CD4-positive, alpha-beta T cell treated with Interleukin-17A for 1 hour (primary cell): ENCODE measurements at places on chromosomes 12 and 14.

GRCh38 chr14:21066882-21067502, 3.1 kb upstream of the ARHGEF40 start:
- peak; percentile 37 for DNase-seq

- DNase-seq = no peak
Measured at GRCh38 chr12:62749586-62749985, 185.4 kb downstream of the PPM1H start.

DNA sequence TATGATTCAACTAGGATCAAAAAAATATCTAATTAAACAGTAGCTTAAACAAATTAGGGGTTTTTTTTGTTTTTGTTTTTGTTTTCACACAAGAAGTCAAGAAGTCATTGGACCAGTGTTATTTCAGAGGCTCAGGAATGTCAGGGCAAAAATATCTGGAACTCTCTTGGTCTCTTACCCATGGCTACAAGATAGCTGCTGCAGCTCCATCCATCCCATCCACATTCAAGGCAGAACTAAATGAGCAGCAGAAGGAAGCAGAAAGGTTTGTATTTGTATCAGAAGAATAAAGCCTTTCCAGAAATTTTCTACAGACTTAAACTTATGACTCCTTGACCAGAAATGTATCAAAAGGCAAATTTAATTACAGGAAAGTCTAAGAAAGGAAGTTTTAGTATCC, 33.8 kb upstream of the BCL2L14 start:
- DNase-seq = no peak

GRCh38 chr14:96239711-96240141, 16.3 kb upstream of the BDKRB1 start:
- no peak for DNase-seq

DNA sequence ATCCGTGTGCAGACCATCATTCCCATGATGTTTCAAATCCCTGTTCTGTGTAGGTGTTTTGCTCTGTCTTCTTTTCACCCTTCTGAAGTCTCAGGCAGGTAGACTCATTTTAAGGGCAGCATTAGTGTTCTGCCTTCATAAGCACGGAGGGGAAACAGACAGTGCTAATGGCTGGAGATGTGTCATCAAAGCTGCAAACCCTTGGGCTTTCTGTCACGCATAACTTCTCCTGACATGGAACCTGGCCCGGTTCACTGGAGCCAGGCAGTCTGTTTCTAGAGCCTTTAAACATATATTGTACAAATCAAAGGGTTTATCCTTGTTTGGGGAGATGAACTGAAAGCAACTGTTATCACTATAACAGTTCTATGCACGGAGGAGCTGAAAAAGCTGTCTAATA, 141.4 kb downstream of the TMEM132D start:
- no peak for DNase-seq

DNA sequence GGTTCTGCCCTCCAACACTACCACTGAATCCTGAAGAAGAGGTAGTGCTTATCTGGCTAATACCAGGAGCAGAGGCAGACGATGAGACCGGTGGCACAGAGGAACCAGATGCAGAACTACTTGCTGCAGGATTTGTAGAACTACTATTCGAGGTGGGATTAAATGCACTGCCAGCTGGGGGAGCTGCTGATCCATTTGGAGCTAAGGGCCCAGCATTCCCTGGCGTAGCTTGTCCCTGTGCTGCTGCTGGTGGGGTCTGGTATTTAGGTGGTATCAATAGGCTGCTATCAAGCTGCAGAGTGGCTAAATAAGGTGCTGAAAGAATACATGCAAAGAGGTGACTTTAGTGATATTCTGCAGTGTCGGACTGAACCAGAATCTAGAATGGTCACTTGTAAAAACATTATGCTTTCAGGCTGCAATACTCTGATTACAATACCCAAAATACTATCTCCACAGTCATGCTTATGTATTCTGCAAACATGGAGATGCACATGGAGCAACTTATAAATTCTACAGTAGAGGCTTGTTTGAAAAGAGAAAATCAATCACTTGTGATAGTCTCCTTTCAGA, 294.2 kb downstream of the MED13L start:
- no peak for DNase-seq

- peak; percentile 63 for DNase-seq
Measured at GRCh38 chr14:74495356-74495755, 1.8 kb downstream of the ISCA2 start.

DNA sequence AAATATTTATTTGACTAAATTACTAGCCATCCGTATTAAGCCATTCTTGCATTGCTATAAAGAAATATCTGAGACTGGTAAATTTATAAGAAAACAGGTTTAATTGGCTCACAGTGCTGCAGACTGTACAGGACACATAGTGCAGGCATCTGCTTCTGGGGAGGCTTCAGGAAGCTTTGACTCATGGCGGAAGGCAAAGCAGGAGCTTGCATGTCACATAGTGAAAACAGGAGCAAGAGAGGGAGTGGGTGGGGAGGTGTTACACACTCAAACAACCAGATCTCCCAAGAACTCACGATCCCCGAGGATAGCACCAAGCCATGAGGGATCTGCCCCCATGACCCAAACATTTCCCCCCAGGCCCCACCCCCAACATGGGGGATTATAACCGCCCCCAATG, 26.7 kb upstream of the RAB21 start:
- DNase-seq = no peak

- DNase-seq = no peak
Measured at GRCh38 chr12:25182765-25183164, 12.2 kb downstream of the DNAI7 start.

- peak; percentile 90 for DNase-seq
Measured at GRCh38 chr12:121296618-121297434, at the start of gene CAMKK2. Gene CAMKK2 (minus strand): TSS chr12:121296709. CDS start chr12:121274526, 22,183 bp downstream.

DNA sequence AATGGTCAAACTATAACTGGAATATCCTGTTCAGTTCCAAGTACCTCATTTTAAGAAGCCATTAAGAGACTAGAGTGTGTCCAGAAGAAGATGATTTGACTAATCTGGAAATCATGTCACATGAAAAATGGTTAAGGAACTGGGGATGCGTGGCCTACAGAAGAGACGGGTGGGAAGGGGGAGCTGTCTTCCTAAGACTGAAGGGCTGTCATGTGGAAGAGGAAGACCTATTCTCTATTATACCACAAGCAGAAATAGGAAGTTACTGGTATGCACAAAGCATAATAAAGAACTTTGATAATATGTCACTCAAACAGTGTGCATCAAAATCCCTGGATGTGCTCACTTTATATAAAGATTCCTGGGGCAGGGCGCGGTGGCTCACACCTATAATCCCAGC, 50.3 kb downstream of the HECTD4 start:
- no peak for DNase-seq

GRCh38 chr14:90228478-90228877, 27.9 kb upstream of the PSMC1 start:
- DNase-seq = no peak

GRCh38 chr12:80749456-80749855, 32.7 kb downstream of the MYF5 start:
- no peak for DNase-seq

DNA sequence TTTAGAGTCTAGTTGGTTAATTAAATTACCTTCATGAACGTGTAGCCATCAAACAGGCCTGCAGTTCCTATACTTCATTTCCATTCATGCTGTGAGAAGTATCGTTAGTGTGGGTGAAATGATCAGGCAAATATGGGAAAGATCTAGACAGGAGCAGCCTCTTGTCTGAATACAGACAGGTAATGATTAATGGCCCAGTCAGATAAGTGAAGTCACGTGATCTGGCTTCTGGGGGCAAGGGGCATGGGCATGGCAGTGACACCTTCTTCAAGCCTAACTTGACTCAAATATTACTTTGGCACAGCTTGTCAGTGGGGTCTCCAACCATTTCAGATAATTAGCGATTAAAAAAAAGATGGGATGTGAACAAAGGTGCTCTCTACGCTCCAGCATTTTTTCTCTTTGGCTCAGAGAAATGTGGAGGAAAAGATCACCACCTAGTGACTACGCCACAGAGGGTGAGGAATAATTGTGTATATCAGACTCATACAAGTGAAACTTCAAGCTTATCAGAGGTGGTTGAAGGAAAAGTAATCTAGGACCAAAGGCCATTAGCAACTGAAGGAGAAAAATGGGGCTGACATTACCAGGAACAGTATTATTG, 17.8 kb downstream of the GUCY2C start:
- DNase-seq = no peak

GRCh38 chr12:52496054-52496453, 3.0 kb upstream of the KRT6A start:
- DNase-seq = no peak

GRCh38 chr12:43776498-43776897, 17.7 kb downstream of the IRAK4 start:
- DNase-seq = peak; percentile 57

DNA sequence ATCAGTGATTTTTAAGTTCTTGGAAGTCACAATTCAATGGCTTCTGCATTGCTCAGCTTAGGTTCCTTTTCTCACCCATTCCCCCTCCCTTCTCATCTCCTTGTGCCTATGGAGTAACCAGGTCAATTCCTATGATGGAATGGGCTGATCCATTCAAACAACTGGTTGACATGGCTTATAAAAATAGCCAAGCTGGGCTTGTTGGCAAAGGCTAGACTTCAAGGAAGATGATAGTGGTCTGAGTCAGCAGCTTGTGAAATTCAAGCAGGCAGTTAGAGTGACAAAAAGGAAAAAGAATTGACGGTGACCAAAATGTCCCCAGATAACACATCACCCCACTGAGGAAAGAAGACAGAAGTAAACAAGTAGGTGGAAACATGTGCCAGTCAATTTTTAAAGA, 119.9 kb upstream of the PCED1B start:
- DNase-seq = no peak

DNA sequence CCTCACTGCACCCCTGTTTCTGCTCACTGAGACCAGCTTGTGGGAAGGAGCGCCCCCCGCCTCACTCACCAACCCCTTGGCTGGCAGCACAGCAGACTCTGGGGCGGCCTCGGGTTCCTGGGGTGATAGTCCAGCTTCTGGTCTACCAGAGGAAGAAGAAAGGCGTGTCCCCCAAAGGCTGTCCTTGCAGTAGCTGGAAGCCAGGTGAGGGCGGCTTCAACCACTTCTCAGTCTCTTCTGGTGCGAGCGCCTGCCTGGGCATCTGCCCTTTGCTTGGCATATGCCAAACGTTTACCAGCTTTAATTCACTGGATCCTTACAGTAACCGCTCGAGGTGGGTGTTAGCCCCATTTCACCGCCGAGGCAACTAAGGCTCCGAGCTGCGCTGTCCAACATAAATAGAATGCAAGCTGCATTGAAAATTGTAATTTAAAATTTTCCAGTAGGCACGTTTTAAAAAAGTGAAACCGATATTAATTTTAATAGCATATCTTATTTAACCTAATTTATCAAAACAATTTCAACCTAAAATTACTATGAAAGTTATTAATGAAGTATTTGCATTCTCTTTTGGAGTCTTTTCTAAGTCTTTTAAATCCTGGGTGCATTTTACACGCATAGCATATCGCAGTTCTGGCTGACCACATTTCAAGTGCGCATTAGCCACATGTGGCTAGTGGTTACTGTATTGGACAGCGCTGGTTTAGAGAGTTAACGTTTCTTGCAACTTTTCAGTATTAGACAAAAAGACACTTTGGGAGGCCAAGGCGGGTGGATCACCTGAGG, 872 bp downstream of the FAM177A1 start:
- DNase-seq = peak; percentile 24

- DNase-seq = no peak
Measured at GRCh38 chr12:77189458-77189857, 124.1 kb upstream of the E2F7 start.

GRCh38 chr14:105331575-105332349, 17.2 kb downstream of the PACS2 start:
- no peak for DNase-seq

DNA sequence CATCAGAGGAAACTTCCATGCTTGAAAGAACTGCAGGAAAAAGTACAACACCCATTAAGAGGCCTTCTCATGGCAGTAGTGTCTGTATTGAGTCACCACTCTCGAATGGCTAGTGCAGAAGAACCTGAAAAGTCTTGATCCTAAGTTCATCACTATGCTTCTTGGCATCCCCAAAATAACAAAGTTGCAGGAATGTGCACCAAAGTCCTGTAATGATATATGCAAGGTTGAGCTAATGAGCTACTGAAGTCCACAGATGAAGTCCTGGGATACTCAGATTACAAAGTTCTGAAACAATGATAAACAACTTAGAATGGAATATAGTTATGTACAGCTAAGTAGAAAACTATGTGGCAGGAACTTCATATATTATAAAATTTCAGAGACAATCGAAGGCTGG, 545.4 kb downstream of the FOXG1 start:
- no peak for DNase-seq

DNA sequence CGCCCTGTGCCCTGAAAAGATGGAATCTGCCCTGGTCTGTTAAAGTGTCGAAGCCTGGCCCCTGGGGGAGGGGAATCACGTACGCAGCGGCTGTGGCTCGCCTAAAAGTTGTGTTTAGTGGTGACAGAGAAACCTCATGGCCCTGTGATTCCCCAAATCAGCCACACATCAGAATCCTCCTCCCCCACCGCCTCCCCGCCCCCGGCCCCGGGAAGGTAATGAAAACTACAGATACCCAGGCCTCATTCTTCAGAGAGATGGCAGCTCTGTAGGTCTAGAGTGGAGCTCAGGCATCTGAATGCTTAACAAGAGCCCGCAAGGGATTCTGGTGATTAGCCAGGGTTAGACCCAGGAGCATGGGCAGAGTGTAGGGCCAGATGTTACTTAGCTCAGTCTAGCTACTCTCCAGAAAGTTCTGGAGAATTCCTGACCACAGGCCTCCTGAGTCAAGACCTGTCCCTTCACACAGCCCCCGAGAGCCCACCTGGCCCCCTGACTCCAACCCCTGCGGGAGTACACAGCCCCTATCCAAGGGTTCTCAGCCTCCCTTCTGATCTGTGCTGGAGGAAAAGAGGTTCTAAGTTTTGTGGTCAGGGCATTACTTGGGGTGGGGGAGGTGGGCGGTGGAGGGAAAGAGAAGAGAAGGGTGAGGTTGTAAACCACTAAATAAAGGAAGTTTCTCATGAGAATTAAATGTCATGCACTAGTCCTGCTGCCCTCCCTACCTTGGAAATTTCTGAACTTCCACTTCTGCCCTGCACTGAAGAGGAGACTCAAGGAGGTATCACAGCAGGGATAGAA, 114.8 kb downstream of the PLXNC1 start:
- DNase-seq = peak; percentile 80

- DNase-seq = no peak
Measured at GRCh38 chr12:49619286-49619685, 4.1 kb upstream of the PRPF40B start.

DNA sequence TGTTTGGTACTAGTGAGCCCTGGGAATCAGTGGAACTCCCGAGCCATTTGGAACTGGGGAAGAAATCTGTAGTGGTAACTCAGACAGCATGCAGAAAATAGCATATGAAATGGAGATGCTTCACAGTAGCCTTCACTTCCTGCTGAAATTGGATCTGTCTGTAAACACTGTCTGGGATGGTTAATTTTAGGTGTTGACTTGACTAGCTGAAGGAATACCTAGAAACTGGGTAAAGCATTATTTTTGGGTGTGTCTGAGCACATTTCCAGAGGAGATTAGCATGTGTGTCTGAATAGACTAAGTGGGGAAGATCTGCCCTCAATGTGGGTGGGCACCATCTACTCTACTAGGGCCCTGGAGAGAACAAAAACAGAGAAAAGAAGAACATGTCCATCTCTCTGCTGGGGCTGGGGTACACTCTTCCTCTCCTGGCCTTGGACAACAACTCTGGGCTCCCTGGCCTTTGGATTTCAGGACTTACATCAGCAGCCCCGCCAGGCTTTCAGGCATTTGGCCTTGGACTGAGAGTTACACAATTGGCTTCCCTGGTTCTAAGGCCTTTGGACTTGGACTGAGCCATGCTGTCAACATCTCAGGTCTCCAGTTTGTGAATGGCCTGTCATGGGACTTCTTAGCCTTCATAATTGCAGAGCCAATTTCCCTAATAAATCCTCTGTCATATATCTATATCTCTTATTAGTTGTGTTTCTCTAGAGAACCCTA, 14.0 kb upstream of the CRADD start:
- no peak for DNase-seq
